Lower leg skin (tissue), 4 donors: ENCODE measurements at places on chromosomes 4 and X. TPM values are rescaled to one million over a fixed set of nuclear protein-coding genes. Genes with fewer than 3 reads are reported as not detected.
A peak's percentile ranks its signal among the peaks of the same experiment; 100 is the strongest.

WDR17 gene
- 0.58 TPM for total RNA-seq

PAGE4 gene
- total RNA-seq, result not detected

CPZ gene
- total RNA-seq, result 10.2 TPM

DNA sequence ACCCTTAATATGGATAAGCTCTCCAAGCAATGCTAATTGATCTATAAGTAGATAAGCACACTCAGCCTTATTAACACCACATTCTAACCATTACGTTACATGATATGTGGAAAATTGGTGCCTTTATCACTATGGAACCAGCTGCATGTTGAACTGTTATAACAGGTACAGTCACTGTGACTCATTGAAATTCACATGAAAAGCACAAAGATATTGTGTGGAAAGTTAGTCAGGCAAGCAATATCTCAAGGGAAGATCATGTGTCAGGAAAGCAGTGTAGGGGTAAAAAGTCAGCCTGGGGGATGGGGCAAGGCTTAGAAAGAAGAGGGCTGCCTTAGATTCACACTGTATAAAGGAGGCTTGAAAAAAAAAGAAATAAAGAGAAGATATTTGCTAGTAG lies 313.7 kb upstream of the SMIM31 start:
- DNase-seq, result no peak

- DNase-seq, result peak; percentile 84
Measured at GRCh38 chrX:80335062-80335830, 85.0 kb upstream of the TENT5D start.

DNA sequence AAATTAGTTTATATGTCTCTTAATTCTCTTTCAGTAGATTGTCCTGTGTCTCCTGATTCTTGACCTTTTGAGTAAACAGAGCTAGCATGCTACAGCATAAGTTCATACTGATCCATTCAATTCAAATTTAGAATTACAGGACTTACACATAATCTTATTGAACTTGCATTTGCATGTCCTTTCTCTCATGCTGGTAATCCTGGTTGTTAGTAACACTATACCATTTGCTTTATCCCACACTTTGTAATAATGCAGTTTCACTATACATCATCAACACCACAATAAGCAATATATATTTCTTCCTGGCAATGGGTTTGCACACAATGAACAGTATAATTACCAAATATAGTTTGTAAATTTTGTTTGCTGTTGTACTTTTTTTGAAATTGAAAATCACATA lies 937.2 kb upstream of the GRID2 start:
- DNase-seq, result no peak

ATP10D gene
- total RNA-seq, result 32.4 TPM

GRCh38 chr4:72418458-72418857 lies 150.6 kb downstream of the ADAMTS3 start:
- no peak for DNase-seq

GRCh38 chrX:70262952-70263567 lies 3.1 kb upstream of the P2RY4 start:
- DNase-seq, result peak; percentile 18

SPIN4 gene
- 2.3 TPM for total RNA-seq

DNA sequence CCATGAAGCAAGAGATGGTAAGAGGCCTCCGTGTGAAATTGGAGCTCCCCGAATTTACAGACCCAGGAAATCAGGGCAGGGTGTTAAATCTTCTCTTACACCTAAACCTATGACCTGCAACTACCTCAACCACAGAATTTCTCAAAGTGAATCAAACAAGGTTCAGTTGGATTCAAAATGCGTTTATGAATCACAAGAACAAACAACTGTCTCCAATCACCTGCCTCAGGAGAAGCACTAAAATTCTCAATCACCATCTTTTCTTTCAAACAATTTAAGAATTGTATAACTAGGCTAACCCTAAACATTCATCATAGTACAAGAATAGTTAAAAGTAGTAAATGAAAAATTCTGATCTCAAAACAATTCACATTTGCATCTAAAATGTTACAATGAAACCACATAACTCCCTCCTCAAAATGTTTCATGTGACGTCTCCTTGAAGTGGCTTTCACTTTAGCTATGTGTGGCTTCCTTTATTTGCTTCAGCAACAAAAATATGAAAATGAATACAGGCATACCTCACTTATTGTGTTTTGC lies 19.2 kb downstream of the PPP3CA start:
- DNase-seq, result no peak

- DNase-seq, result no peak
Measured at GRCh38 chr4:100359441-100359840, 158.4 kb downstream of the EMCN start.

DNA sequence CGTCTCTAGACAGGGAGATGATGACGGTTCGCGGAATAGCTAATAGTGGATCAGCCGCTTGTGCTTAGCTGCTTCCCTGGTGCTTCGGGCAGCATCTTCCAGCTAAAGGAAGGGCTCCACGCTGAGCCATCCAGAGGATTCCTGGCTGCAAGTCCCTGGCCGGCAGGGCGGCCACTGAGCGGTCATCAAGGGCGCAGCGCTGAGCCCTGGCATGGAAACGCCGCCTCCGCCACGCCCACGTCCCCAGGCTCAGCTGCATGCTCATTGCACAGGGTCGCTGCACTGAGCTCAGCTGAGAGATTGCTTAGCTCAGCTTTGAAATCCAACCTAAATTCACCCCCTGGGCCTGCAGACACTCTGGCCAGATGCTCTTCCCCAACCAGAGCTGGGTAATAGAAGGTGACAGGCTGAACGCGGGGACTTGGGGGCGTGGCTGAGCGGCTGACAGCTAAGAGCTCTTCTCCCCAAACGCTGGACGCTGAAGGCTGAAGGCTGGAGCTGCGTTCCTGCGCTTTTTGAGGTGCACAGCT lies 118.2 kb upstream of the KIT start:
- DNase-seq, result no peak

ZNF711 gene
- total RNA-seq, result 3.3 TPM

GRCh38 chr4:36772154-36772516 lies 472.4 kb upstream of the NWD2 start:
- no peak for DNase-seq

GRCh38 chr4:8748236-8748575 lies 123.4 kb downstream of the HMX1 start:
- peak; percentile 52 for DNase-seq

DNA sequence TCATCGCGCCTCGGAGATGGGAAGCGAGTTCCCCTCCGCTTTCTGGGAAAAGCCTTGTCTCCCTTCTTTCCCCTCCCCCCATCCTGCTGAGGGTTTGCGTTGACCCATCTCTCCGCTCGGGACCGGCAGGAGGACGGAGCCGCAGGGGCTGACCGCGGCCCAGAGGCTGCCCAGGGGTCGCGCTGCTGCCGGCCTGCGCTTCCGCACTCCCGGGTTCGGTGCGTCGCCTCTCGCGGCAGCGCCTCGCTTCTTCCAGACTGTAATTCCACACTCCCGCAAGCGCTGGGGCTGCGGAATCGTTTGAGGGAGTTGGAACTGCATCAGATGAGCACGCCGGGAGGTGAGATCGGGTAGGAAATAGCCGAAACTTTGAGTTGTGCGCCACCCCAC lies 88.3 kb downstream of the BCOR start:
- DNase-seq, result no peak

TMPRSS11F gene
- 22.3 TPM for total RNA-seq

DNA sequence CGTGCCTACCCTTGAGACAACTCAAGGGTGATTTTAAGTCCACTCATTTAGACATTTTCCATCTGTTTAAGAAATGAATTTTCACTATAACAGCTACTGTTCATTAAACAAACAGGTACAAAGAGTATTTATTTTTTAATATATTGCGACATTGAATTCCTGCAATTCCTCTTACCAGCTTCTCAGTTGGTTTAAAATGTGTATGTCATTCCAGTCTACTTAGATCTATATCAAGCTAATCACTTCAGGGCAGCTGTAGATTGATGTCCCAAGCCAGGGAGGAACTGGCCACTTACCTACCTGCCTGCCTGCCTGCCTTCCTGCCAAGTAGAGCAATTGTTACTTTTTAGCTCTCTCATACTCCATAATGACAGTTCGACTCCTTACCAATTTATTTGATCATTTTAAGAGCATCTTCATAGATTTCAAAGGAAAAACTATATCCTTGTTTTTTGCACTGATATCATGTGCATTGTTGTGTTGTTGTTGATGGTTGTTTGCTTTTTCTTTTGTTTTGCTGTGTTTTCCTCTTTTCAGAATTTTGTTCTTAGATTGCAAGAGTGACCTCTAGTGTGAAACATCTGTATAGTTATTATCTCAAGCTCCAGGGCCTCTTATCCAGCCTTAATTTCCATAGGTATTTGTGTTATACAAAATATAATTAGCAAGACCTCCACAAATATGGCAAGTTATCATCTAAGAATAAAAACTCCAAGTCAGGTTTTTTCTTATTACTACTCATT lies 120.9 kb upstream of the NRK start:
- no peak for DNase-seq

DNA sequence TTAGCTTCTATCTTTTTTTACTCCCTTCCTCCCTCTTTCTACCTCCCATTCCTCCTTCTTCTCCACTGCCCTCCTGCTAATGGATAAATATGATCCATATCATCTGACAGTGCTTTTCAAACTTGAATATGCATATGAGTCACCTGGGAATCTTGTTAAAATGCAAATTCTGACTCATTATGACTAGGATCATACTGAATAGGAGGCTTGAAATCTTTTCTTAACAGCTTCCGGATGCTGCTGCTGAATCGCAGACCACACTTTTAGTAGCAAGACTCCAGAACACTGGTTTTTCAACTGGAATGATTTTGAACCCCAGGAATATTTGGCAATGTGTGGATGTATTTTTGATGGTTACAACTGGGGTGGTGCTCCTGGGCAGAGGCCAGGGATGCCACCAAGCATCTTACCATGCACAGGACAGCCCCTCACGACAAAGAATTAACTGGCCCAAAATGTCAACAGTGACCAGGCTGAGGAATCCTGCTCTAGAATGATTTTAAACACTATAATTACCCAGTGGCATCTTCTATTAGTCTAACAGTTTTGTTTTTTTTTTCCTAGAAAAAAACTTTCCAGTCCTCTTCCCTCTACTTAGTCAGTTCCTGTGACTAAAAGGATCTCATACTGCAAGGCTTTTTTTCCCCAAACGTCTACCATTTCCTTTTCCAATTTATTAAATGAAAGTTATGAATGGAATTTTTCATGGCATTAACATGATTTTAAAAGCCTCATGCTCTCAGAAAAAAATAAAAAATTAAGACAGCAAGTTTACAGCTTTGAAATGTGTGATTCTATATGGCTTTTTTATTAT lies 10.6 kb upstream of the PYURF start:
- DNase-seq, result no peak

GRCh38 chr4:52750819-52751486 lies at the start of gene ERVMER34-1:
ERVMER34-1 (minus strand) TSS chr4:52751425; CDS start chr4:52745520, 5,905 bp downstream.
- DNase-seq, result no peak

DNA sequence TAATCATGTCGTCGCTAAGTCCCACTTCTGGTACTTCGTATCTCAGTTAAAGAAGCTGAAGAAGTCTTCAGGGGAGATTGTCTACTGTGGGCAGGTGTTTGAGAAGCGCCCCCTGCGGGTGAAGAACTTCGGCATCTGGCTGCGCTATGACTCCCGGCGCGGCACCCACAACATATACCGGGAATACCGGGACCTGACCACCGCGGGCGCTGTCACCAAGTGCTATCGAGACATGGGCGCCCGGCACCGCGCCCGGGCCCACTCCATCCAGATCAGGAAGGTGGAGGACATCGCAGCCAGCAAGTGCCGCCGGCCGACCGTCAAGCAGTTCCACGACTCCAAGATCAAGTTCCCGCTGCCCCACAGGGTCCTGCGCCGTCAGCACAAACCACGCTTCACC lies 11.3 kb downstream of the PNCK start:
- DNase-seq, result no peak

PCYT1B gene
- total RNA-seq, result 0.78 TPM

GRCh38 chr4:59841698-59842097 lies 1358.4 kb upstream of the ADGRL3 start:
- no peak for DNase-seq

GRCh38 chrX:64580605-64581004 lies 185.4 kb upstream of the MTMR8 start:
- no peak for DNase-seq

GRCh38 chr4:146095091-146095690 lies 80.3 kb upstream of the LSM6 start:
- no peak for DNase-seq

GRCh38 chrX:117851025-117851424 lies 265.6 kb downstream of the KLHL13 start:
- DNase-seq, result no peak

GSX2 gene
- total RNA-seq, result 0.81 TPM

GRCh38 chr4:17511051-17511450 lies 839 bp downstream of the QDPR start:
- no peak for DNase-seq

- no peak for DNase-seq
Measured at GRCh38 chr4:89906316-89906715, 11.7 kb downstream of the MMRN1 start.

DNA sequence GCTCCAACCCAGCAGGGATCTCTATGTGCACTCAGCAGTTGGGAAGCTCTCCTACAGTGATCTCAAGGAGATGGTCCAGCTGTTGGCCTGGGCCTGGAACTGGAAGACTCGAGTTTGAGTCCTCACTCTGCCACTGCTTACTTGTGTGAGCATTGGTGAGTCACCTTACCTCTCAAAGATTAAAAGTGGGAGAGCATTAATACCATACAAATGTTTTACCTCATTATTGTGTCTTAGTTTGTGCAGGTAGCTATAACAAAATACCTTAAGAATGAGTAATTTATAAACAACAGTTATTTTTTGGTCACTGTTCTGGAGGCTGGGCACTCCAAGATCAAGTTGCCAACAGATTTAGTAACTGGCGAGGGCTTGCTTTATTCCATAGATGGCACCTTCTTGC lies 21.4 kb upstream of the ZNF827 start:
- no peak for DNase-seq
